ENCODE measurements at places on chromosomes 5 and 9. TPM values are rescaled to one million over a fixed set of nuclear protein-coding genes. Genes with fewer than 3 reads are reported as not detected.

DNA sequence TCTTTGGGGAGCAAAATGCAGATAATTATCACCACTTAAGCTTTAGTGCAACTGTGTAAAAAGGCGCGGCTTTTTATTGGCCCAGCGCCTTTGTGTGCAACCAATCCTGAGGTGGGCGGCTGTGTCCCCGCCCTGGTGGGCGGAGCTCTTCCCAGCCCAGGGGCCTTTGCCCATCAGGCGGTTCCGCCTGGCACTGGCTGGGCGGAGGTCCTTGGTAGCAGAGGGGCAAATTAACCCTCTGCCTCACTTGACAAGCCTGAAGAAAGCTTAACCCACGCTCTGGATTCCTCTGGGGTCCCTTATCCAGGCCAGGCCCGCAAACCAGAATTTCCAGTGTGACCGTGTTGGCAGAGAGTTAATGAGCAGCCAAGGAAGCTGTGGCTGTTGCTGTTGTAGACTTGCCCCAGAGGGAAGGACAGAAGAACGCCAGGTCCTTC lies 12.8 kb upstream of the NIPAL4 start:
- no peak overlapping the region for H3K4me3 ChIP-seq
- H3K36me3 ChIP-seq, result no peaks in the 10 kb centered on the region
- H3K27ac ChIP-seq, result no peak overlapping the region
- no peaks in the 10 kb centered on the region for H3K27me3 ChIP-seq
- DNase-seq, result no peak

DNA sequence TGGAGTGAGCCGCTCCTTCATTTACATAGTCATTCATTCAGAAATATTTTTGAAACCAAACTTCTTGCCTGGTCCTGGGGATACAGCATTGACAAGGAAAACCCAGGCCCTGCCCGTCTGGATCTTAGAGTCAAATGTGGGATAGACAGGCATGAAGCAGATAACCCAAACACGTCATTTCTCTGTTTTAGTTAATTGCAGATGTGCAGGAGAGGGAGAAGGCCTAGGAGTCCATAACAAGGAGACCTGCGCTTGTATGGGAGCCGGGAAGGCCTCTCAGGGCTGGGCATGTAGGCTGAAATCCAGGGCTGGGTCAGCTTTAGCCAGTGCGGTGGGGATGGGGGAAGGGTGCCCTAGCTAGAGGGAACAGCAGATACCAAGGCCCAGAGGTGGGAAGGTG lies 43.3 kb downstream of the PRRX2 start:
- H3K27me3 ChIP-seq, result no peaks in the 10 kb centered on the region
- DNase-seq, result no peak
- peaks cover 8% of the 10 kb centered on the region for H3K4me1 ChIP-seq
- no peaks in the 10 kb centered on the region for H3K36me3 ChIP-seq
- no peak overlapping the region for H3K27ac ChIP-seq
- no peak overlapping the region for H3K4me3 ChIP-seq

- peaks cover 19% of the 10 kb centered on the region for H3K4me1 ChIP-seq
- no peak overlapping the region for H3K4me3 ChIP-seq
Measured at GRCh38 chr5:96434201-96434645, 1.2 kb upstream of the PCSK1 start.

DNA sequence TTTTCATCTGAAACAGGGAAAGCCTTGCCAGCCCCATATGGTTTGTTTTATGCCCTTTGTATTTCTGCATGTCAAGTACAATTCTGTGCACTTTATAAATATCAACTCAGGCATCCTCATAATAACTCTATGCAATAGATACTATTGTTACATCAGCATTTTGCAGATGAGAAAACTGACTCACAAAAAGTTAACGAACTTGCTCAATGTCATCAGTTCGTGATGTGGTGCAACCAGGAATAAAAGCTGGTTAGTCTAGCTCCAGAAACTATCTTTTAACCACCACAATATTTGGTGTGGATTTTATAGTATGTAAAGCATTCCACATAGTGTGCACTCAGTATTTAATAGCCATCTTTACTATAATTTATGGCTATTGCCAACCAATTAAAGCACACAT lies 134.9 kb downstream of the MRPS30 start:
- peaks cover 7% of the 10 kb centered on the region for H3K4me1 ChIP-seq
- no peak overlapping the region for H3K4me3 ChIP-seq
- H3K27me3 ChIP-seq, result peaks cover 2% of the 10 kb centered on the region

DNA sequence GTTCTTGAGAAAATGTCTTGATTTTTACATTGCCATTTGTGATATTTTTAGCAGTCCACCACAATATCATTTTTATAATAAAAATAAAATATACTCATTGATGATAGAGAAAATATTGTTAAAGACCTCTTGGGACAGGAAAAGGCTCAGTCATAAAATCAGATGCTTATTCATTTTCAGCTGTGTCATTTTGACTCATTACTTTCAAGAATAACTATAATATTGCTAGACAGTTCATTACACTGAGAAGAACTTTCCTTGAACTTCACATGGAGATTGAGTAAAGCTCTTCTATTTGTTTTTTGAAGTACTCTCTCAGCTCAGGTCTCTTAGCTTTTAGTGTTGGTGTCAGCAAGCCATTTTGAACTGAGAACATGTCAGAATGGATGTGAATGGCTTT lies 8.5 kb upstream of the MEIKIN start:
- peaks cover 16% of the 10 kb centered on the region for H3K36me3 ChIP-seq
- H3K27me3 ChIP-seq, result no peaks in the 10 kb centered on the region
- no peak for DNase-seq
- H3K4me3 ChIP-seq, result no peak overlapping the region
- H3K4me1 ChIP-seq, result peaks cover 9% of the 10 kb centered on the region

The SHOC1 gene
- total RNA-seq, result not detected

The ARSI gene
- total RNA-seq, result not detected

The SPATA31D4 gene
- total RNA-seq, result not detected

The ADCY2 gene
- total RNA-seq, result not detected
